ENCODE measurements at places on chromosomes 2 and 18. TPM values are rescaled to one million over a fixed set of nuclear protein-coding genes. Genes with fewer than 3 reads are reported as not detected.

DNA sequence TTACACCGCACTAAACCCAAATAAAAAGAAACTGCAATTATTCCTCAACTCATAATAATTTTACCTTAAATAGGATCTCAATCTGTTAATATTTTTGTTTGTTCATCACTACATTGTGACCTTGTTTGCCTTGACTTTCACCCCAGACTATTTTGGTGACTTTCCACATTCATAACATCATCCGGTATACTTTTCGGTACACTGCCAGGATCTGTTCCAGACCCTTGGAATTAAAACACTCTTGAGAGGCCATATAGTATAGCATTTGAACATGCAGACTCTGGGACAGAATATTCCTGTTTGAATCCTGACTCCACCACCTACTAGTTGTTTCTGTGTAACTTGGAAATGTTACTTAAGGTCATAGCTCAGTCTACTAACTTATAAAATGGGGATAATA is 577.4 kb downstream of the METTL4 start:
- no peak for DNase-seq

GRCh38 chr18:78629426-78629825 is 350.2 kb upstream of the SALL3 start:
- no peak for DNase-seq

Gene CAMKMT
- 8.0 TPM for polyA plus RNA-seq

Gene SDC1
- 19.9 TPM for polyA plus RNA-seq

DNA sequence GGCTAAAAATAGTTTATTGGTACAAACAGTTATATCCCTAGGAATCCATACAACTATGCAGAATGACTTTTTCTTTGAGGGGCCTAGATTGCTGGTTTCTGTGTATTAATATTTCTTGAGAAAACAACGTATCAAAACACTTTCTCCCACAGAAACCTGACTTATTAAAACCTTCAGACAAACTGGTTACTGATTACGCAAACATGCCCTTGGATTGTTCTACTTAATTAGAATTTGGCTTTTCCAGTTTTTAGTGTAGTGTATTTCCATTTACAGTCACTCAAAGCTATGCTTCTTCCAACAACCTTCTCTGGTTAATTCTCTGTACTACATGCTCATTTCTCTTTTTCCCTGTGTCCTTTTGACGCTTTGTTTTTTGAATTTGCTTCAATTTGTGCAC is 20.0 kb downstream of the VAPA start:
- no peak for DNase-seq

Gene IL36A
- not detected for polyA plus RNA-seq

DNA sequence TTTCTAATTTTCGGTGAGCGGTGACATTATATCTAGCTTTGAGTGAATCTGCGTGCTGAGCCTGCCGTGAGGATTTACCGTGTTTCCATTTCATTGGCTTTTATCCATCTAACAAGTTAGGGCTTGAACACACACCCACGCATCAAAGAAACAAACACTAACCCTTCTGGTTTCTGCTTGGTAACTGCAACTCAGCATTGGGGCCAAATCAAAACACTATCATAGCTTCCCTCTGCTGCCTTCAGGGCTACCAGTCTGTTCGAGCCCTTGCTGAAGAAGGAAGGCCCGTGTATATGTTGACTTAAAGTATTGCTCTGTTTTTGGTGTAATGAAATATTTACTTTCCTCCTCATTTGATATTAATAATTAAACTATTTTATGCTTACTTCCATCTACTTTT is 227.2 kb downstream of the PHLPP1 start:
- no peak for DNase-seq

DNA sequence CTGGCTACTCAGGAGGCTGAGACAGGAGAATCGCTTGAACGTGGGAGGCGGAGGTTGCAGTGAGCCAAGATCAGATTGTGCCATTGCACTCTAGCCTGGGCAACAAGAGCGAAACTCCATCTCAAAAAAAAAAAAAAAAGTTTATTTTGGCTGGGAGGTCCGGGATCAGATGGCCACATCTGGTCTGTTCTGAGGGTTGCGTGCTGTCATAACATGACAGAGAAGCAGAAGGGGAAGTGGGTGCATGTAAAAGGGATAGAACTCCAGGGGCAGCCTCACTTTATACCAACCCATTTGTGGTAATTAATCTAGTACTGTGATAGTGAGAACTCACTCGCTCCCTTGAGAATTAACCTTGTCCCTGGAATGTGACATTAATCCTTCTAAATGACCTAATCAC is 101.2 kb downstream of the PTPN4 start:
- no peak for DNase-seq

- DNase-seq: no peak
Measured at GRCh38 chr2:20384953-20385352, 34.3 kb upstream of the PUM2 start.

DNA sequence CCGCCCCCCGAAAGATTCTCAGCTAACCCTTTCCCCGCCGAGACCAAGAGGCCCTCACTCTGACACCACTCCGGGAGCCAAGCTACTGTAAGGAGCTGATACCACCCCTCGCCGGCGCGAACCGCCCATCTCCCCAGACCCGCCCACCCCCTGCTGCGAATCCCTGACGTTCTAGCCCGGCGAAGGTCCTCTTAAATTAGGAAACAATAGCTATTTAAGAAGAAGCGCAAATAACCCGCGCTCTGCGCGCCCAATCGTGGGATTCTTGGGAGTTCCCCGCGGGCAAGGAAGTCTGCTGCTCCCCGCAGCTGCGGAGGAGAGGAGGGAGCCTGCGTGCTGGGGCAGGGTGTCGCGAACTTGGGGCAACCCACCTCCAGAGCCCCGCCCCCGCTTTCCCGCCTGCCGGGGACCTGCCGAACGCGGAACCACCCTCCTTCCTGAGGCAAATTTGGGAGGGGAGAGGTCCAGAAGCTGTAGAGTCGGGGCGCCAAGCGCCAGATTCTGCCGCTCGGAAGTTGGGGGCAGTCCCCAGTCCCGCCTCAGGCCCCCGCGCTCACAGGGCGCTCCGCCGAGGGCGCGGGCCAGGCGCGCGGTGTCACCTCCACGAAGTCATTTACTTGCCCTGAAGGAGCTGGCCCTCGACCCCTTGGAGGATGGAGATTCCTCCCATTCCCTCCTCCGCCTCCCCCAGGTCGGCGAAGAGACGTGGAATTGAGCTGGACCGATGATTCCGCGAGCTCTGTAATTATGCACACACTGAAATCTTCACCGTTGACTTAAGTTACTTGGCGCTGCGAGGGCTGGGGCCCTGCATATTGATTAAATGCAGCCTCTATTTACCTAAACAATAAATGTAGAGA is 8.4 kb upstream of the SP9 start:
- no peak for DNase-seq
